ENCODE measurements at places on chromosomes 6 and 20. TPM values are rescaled to one million over a fixed set of nuclear protein-coding genes. Genes with fewer than 3 reads are reported as not detected.

The BHLHE23 gene
- not detected for total RNA-seq

DNA sequence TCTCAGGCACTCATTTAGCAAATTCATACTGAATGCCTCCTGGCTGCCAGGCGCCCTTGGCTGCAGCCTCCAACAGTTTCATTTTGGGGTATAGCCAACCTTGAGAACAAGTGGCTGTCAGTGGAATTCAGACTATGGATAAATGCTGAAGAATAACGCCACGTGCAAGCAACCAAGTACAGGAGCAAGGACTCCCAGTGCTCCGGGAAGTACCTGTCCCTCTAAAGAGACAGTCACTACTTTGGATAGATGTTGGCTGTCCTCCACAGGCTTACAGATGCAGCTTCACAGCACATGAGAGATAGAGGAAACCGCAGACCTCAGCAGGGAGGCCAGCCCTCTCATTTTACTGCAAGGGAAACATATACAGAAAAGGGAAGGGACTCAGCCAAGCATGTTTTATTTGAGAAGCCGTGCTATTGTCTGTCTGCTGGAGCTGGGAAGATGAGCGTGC is 658.2 kb downstream of the PTPRT start:
- DNase-seq = no peak

The CD83 gene
- 8.0 TPM for total RNA-seq

GRCh38 chr6:165098165-165098564 is 211.2 kb downstream of the C6orf118 start:
- no peak for DNase-seq

- no peak for DNase-seq
Measured at GRCh38 chr6:169863710-169864109, 112.3 kb downstream of the ERMARD start.

DNA sequence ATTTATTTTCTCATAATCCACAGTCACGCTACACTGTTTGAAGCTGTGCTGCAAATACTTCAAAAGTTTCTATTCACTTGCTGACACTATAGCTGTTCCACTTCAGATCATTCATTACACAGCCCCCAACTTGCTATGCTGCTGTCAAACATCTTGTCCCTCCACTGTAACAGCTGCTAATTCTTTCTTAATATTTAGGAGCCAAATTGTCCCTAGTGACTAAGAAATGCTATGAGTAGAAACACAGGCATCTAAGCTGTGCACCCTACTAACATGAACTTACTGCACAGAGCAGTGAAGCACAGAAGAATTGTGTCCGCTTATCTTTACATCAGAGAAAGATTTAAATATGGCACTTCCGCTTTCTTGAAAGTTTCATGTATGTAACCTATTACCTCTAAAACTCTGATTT is 91.3 kb downstream of the PDE10A start:
- DNase-seq = no peak

The CYP24A1 gene
- total RNA-seq = 2.3 TPM

The SNAP91 gene
- total RNA-seq = not detected

The GPLD1 gene
- total RNA-seq = 0.03 TPM

DNA sequence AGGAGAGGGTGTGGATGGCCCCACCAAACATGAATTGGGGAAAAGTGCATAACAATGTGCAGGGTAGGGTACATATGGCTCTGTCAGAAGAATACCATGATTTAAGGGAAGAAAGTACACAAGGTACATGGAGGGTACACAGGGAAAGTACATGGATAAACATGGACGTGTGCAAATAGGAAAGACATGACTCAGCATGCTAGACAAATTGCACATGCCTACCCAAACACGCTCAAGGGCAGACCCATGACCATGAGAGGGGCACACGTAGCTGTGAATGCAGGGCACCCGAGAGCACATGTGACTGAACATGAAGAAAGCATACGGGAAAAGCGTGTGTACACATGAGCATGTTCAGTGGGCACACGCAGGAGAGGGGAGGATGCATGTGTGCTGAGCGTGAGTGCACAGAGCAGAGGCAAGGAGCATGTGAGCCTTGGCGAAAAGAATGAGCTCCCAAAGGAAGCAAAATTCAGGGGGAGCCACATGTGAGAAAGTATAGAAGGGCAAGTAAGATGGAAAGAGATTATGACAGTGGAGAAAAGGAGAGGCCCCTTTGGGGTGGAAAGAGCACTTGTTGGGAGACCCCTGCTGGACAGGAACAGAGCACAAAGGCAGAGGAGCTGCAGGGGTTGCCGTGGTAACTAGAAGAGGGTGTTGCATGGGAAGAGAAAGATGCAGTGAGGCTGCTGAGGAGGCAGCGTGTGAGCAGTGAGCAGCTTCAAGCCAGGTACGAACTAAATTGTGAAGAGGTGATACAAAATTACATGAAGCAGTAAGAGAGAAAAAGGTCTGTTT is 17.8 kb downstream of the OR2H2 start:
- DNase-seq = no peak

DNA sequence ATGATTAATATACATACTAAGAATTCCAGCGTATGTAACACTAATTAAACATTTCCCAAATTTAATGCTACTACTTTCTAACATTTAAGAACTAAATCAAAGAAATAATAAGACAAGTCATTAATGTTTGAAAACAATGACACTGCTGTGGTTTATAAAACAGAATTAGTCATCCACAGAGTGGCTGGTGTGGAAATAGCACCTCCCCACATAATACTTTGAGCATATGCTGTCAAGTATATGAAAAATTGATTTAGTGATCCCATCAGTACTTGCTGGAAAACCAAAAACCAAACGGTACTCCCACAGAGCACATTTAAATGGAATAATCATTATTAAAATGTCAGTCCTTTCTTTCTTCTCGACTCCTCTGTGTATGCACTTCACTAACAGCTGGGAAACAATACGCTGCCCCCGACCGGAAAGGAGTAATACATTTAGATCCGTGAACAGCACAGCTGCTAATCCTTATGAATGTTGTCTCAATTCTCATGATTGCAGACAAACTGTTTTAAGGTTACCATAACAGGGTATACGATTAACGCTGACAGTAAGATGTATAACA is 78.4 kb downstream of the PREP start:
- peak; percentile 15 for DNase-seq

The SIGLEC1 gene
- not detected for total RNA-seq

- DNase-seq = no peak
Measured at GRCh38 chr6:34489207-34489805, 23.4 kb downstream of the PACSIN1 start.

- DNase-seq = peak; percentile 29
Measured at GRCh38 chr6:110255211-110255750, 75.1 kb downstream of the CDC40 start.

DNA sequence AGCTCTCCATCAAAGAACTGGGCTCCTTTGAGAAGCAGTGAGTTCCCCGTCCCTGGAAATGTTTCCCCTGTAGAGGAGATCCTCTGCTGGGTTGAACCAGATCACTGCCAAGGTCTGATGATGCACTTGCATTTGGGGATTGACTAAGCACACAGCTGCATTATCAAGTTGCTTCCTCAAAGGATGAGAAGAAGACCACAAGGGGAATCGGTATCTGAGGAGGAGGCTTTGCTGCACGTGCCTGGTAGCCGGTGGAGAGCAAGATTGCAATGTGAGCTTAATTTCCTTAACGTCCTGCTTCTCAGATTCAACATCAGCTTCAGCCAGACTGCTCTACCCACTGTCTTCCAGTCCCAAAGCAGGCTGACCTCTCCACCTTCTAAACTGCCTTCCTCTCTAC is 128.8 kb upstream of the STMND1 start:
- DNase-seq = no peak

The SIM1 gene
- not detected for total RNA-seq

DNA sequence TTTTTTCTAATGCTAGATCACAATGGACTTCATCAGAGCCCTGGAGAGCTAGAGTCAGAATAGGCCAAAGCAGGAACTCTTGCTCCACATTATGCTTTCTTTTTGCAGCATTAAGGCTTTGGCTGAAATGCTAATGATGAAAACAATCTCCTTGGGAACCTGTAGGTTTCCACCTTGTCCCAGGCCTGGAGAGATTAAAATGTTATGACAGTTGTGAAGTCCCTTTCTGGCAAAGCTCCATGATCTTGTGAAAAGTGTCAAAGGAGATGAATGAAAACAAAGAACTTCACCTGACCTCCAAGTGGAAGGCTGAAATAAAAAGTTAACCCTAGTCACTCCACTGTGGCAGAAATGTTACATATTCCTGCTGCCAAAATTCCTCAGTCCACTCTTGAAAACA is 64.0 kb upstream of the LRRC1 start:
- no peak for DNase-seq

GRCh38 chr20:31239139-31239538 is 18.3 kb upstream of the DEFB115 start:
- DNase-seq = no peak

- no peak for DNase-seq
Measured at GRCh38 chr6:15661853-15662325, 939 bp downstream of the DTNBP1 start.

DNA sequence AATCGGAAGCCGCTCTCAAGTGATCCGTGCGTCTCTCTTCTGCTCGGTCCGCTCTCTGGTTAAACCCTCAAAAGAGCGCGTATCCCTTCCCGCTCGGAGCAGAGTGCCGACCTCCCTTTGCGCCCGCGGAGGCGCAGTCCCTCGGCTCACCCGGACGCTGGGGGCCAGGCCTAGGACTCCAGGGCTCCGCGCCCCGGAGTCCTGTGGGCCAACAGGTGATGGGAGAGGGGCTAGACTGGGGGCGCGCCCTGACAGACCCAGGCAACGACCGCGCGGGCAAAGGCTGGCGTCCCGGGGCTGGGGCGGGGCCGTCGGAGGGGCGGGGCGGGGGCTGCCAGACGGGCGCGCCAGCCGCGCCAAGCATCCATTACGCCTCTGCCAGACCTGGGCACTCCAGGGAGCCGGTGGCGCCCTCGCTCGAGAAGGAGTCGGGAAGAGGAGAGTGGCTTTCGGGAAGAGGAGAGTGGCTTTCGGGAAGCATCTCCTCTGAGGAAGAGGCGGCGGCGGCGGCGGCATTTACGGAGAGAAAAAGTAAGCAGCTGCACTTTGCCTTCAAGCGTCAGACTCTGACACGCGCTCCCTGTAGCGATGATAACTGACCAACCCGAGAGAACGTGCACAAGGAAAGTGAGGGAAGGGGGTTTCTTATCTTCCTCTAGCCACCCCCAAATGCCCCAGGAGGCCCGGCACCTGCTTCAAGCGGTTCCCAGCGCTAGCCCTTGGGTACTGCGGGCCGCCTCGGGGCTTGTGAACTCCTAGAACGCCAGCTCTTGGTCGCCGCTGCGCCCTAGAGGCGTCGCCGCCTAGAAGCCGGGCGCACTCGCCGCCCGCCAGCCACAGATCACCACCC is 2.6 kb downstream of the EPHA7 start:
- no peak for DNase-seq

DNA sequence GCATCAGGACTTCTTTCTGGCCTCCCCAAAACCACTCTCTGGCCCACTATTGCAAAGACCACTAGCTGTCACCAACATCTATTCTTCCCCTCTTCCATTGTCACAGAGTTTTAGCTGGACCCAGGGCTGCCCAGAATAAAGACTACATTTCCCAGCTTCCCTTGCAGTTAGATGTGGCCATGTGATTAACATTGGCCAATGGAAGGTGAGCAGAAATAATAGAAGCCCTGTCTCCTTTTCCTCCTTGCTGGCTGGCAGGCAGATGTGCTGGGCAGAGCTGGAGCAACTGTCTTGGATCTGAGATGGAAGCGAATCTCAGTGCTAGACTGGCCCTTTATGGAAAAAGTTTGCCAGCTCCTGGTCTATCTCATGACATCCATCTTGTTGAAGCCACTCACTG is 97.0 kb downstream of the KCNB1 start:
- DNase-seq = no peak

DNA sequence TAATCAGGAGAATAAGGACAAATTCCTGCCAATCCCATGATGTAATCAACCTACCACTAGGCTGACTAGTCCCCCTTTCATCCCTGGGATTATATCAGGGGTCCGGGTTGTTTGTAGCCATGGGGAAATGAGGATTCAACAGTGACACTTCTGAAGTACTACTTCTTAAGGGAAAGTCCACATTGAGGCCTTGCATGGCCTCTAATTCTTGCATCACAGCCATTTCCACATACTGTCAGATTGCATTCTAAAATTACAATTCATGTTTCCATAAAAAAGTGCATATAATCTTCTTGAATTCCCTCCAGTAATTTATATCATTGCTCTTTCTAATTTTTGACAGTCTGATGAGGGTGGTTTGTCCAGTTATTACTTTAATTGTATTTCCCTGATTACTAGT is 184.2 kb downstream of the PHF3 start:
- DNase-seq = no peak

The LST1 gene
- total RNA-seq = 0.34 TPM

The LHFPL5 gene
- not detected for total RNA-seq

DNA sequence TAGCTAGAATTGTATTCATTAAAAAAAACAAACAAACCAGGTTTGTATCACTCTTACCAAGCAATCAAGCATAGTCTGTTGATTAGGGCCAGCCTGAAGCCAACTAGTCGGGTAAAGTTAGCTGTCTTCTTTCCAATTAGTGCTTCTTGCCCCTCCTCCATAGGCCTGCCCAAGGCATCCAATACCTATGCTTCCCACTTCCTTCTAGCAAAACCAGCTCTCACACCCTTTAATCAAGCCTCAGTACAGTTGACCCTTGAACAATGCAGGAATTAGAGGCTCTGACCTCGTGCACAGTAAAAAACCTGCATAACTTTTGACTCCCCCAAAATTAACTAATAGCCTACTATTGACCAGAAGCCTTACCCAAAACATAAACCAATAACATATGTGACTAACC is 119.1 kb upstream of the DTNBP1 start:
- no peak for DNase-seq

GRCh38 chr6:121399966-121400365 is 35.5 kb upstream of the GJA1 start:
- no peak for DNase-seq

The CCN6 gene
- total RNA-seq = 0.11 TPM

- DNase-seq = no peak
Measured at GRCh38 chr6:7933794-7934193, 23.2 kb upstream of the TXNDC5 start.

DNA sequence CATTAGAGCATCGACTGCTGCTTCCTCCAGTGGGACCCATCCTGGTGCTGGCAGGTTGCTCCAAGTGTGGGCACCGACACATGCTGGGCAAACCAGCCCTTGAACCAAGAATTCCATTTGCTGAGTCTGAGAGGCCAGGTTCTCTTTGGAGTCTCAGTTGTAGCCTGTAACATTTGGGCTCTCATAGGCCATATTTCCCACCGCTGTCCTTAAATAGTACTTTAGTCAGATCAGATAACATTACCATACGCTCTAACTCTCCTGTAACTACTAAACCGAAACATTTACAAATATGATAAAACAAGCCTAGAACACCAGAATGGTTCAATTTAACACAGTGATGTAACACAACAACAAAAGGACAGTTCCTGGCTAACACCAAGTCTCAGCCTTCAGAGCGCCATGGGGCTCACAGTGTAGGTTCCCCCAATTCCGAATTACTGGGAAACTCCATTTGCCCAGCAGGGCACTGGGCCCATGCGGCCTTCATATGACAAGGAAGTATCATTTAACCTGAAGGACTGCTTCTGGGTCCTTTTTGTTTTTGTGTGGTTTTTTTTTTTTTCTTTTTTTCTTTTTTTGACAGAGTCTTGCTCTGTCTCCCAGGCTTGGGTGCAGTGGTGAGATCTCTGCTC is 28.4 kb upstream of the CD93 start:
- DNase-seq = no peak

The CCND3 gene
- 73.4 TPM for total RNA-seq

The HCK gene
- total RNA-seq = not detected

- no peak for DNase-seq
Measured at GRCh38 chr6:34046617-34047016, 99.3 kb downstream of the GRM4 start.

- DNase-seq = no peak
Measured at GRCh38 chr6:168299541-168300511, 19.8 kb downstream of the DACT2 start.

The ARFGEF3 gene
- 0.04 TPM for total RNA-seq

Measured in foreskin keratinocyte (primary cell).